SHP77 treated with DMSO at 0.1 percent for 48 hours (cell line): ENCODE measurements at places on chromosomes 4 and X.

- DNase-seq, result no peak
Measured at GRCh38 chr4:115575851-115576250, 462.4 kb upstream of the NDST4 start.

- no peak for DNase-seq
Measured at GRCh38 chr4:3193531-3194203, 55.3 kb upstream of the MSANTD1 start.

DNA sequence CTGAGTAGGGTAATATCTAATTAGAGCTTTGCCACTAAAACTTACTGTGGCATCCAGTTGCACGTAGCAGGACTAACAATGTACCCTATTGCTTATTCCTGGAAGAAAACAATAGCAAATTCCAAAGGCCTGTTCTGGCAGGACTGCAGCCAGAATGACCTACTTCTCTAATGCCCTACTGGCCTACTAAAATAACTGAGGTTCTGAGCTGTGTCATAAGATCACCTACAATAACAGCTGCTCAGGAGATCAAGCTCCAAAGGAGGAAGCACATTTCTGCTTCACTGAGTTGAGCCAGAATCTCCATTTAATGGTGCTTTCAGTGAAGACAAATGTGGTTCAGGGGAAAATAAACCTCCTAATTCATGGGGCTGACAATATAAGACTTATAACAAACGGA, 42.2 kb upstream of the CXCL8 start:
- DNase-seq, result no peak

DNA sequence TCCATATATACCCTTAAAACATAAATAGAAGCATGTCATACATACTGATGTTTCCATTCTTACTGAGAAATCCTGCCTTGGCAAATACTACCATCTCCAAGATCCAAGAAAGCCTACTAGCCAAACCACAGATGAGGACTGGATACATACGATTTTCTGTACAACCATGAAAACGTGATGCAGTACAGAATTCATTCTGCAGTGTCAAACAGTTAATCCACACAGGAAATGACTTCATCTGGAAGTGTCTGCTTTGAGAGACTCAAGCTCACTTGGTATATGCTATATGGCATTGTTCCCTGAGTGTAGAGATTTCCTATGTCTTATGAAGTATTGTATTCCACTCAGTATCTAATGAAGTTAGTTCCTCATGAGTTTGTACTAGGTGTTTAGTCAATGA, 94.3 kb downstream of the CT47B1 start:
- DNase-seq, result no peak

DNA sequence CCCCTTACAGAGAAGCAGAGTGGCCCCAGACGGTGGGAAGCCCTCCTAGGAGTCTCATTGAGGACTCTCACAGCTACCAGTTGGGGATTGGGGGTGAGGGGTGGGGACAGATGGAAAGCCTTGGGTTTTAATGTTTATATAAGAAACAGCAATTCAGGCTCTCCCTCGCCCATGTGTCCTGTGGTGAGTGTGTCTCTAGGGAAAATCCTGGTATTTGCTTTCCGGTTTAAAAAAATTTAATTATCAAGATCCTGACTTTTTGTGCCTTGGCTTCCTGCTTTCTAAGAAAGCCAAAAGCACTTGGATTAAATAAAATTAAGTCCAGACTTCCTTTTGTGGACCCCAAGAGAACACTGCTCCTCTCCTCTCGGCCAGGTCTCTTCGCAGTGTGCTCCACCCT, 93.8 kb downstream of the SOWAHB start:
- DNase-seq, result no peak

DNA sequence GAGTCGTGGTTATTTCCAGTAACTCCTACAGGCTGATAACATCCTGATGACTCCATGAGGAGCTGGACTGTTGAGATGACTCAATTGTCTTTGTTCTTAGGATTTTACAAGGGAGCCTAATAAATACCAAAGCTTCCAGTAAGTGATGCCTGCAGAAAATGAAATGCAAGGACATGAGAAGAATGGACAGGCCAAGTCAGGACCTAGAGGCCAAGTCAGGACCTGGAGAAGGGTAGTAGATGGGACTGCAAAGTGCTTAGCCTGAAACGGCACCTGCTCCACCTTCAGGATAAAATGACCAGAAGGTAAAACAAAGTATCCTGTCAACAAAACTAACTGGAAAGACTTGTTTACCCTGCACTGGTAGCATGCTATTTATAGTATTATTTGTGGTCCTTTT, 6.4 kb upstream of the SLC10A6 start:
- DNase-seq, result no peak

GRCh38 chrX:123449335-123449734, 265.3 kb downstream of the GRIA3 start:
- DNase-seq, result no peak

DNA sequence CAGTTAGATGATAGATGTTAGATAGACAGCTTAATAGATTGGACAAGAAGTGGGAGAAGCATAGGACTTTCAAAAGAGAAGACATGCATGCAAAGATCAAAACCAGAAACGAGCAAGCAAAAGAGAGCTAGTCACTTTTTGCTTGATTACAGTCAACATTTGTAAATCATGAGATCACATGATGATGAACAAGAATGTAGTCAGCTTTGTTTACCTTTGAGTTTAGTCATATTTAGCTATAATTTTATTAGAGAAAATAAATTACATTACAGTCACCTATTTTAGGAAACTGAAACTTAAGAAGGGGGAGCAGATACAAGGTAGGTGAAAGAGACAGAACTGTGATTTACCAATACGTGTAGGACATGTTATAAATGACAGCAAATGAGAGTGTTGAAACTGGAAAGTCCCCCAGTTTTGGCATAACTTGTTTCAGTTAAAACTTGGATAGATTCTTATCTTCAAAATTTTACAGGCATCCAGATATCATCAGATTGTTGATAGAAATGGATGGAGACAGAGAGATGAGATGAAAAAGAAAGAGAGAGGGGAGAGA, 1083.1 kb upstream of the PCDH10 start:
- no peak for DNase-seq

DNA sequence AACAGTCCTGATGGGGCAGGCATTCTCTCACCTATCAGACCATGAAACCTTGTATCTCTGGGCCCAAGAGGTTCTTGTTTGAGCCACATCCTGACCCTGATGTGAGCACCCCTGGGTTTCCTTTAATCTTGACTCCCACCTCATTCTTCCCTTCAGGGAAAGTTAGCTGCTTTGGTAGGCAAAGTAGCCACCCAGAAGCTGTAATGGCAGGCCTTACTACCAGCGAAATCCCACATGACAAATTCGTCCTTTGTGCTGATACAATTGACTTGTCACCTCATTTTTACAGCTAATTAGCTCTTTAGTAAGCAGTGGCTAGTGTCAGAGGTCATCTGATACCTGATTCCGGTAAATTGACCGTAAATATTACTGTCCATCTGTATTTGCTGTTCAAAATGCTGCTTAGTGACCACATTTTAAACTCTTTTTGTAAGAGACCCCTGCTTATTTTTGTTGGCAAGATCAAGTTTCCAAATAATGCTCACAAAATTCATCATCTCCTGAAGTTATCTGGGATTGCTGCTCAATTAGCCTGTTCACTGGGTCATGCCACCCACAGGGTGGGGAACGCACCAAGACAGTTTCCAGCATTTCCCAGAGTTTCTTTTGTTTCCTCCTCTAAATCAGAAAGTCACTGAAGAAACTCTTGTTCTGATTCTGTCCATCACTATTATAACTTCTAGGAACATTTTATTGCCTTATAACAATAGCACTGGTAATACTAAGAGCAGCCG, 329.7 kb downstream of the GPAT3 start:
- no peak for DNase-seq

DNA sequence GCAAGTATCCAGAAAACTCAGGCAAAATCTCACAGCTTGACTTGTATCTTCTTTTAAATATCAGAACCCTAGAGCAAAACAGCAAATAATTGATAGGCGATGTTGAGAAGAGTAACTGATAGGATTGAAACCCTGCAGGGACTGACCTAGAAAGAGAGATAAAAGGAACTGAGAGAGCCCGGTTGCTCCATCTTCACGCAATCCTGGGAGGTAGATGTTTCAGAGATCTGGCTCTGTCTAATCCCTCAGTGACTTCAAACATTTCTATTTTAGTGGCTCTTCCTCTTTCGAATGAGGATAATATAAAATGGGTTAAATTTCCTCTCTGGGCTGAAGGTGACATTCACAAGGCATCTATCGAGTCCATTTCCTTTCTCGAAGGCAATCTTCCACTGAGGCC, 39.3 kb upstream of the RPL34 start:
- no peak for DNase-seq

GRCh38 chrX:15206306-15206705, 63.6 kb downstream of the ASB9 start:
- DNase-seq, result peak; percentile 2

GRCh38 chrX:41596596-41596995, 92.2 kb upstream of the GPR34 start:
- DNase-seq, result no peak

- DNase-seq, result no peak
Measured at GRCh38 chrX:110722135-110722534, 73.5 kb downstream of the CHRDL1 start.

DNA sequence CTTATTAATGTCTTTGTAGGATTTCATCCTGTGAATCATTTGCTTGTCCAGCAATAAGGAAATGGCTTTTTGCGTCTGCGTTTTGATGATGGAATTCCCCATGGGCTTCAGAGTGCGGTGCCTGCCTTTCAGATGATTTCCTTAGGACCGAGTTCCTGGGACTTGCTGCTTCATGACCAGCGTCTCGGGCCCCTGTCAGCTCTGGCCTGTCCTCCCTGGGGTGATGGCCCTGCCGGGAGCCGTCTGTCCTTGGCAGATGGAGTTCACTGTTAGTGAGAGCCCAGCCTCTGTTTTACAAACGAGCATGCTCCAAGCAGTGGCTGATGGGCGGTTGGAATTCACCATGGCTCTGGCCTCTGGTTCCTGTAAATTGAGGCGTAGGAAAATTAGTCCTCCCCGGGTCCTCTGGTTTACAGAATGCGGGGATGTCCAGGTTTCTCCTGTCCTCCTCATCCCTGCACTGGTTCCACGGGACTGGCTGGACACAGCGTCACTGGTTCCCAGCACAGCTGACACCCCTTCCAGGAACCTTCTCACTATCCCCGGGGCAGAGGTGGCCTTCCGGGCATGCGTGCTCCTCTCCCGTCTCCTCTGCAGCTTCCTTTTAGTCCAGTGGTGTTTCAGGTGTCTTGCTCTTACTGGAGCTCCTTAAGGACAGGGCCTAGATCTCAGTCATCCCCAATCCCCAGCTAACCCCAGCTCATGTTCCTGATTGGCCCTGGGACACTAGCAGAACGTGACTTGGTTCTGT, 34.9 kb downstream of the TBC1D14 start:
- DNase-seq, result no peak

- DNase-seq, result no peak
Measured at GRCh38 chr4:95505151-95505550, 43.6 kb downstream of the UNC5C start.

DNA sequence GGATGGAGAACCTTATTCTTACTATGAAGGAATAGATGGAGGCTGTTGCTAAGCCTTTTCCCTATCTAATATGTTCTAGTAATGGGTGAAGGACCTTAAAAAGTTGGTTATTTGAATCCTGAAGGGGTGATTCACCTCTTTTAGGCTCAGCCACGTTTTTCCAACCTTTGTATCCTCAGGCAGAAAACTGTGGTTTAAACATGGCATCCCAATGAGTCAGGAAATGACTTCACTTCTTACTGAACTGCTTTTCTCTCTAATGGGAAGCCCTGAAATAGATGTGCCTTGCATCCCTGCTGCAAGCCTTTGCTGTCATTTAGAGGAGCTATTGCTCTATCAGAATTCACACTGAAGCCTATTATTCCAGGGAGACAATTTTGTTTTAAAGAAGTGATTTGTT, 191.0 kb upstream of the ARX start:
- no peak for DNase-seq

DNA sequence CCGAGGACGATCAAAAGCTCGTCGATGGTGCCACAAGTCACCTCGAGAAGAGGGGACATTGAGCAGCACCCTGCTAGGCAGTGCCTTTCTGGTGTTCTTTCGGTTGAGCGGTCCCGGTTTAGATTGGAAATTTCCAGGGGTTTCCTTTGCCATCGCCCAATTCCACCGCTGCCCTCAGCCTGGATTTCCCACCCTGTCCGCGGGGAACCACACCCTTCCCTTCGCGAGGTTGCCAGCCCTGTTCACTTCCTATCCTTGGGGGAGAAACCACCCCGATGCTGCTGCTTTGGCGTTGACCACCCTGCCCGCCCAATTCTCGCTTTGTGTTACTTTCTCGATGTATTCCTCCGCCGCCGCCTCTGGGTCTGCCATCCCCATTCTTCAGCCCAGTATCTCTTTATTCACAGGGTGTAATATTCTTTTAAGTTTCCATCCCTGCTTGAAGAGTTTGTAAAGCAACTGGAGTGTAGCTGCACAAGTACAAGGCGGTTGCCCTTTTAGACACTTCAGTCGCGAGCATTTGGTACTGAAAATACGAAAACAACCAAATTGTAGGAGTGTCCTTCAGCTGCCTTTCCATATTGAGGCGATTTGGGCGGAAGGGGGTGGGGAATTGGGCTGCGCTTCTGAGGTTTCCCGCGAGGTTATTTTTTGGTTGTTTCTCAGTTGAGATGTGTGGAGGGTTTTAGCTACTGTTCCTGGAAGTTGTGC, 1.1 kb downstream of the OGT start:
- DNase-seq, result peak; percentile 32

DNA sequence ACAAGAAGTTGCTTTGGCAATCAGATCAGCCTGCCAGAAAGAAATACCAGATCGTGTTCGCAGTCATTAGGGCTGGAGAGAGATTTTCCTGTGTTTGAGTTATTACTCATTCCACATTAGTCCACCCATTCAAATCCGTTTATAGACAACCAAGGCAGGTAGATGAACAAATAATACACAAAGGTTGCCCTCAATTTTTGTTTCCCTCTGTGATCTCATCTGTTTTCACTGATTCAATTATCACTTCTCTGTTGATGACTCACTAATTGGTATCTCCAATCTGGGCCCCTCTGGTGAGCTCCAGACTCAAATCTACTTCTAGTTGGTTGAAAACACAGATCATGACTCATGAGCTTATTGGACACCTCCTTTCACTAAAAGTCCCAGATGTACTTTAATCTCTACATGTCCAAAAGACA, 54.5 kb downstream of the CHM start:
- no peak for DNase-seq

- DNase-seq, result no peak
Measured at GRCh38 chr4:22762548-22762947, 69.8 kb downstream of the GBA3 start.

- DNase-seq, result no peak
Measured at GRCh38 chrX:104669063-104669462, 103.1 kb downstream of the IL1RAPL2 start.

GRCh38 chr4:6169239-6169638, 31.1 kb downstream of the JAKMIP1 start:
- DNase-seq, result no peak

DNA sequence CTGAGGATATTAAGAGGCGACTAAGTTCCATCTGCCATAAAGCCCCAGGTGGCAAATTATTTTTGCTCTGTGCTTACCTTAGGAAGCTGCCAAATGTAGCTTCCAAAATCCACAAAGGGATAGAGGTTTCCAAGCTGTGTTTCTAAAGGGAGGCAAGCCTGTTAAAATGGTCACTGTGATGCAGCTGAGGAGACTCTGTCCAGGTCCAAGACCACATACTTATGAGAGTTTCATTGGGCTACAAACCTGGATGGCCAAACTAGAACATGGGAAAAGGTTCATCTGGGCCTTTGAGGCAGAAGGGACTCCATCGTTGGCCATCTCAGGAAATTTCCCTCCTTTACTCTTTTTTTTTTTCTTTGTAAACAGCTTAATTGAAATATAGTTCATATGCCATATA, 306.9 kb upstream of the FGF13 start:
- no peak for DNase-seq
